NCI-H774 (cell line): ENCODE measurements at places on chromosomes 12 and 14.

GRCh38 chr14:41000350-41000749 lies 606.3 kb upstream of the LRFN5 start:
- DNase-seq = no peak

GRCh38 chr14:96095581-96096476 lies 56.7 kb downstream of the C14orf132 start:
- peak; percentile 76 for DNase-seq

- DNase-seq = no peak
Observed at GRCh38 chr12:4214877-4215228, 58.7 kb upstream of the CCND2 start.

DNA sequence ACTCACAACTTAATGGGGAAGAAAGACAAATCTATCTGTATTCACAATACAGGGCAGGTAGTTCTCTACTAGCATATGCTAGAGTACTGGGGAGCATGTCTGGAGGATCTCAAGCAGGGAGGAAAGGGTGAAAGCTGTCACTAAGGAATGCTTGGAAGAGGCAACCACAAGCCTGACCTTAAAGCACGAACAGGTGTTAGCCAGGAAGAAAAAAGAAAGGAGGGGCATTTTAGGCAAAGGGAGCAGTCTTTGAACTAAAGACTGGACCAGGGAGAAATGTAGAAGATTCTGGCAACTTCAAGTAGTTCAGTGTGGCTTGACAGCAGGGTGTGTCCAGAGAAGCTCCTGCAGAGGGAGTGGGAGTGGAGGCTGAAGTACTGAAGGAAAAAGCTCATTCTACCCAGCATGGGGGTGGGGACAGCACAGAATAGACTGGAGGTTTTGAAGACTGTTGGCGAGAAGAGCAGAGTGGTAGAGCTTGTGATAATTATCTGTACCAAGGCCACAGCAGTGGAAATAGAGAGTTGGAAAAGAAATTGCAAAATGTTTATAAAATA lies 50.9 kb downstream of the AP5M1 start:
- DNase-seq = no peak

- DNase-seq = no peak
Observed at GRCh38 chr14:61893371-61893940, 131.2 kb downstream of the SNAPC1 start.

DNA sequence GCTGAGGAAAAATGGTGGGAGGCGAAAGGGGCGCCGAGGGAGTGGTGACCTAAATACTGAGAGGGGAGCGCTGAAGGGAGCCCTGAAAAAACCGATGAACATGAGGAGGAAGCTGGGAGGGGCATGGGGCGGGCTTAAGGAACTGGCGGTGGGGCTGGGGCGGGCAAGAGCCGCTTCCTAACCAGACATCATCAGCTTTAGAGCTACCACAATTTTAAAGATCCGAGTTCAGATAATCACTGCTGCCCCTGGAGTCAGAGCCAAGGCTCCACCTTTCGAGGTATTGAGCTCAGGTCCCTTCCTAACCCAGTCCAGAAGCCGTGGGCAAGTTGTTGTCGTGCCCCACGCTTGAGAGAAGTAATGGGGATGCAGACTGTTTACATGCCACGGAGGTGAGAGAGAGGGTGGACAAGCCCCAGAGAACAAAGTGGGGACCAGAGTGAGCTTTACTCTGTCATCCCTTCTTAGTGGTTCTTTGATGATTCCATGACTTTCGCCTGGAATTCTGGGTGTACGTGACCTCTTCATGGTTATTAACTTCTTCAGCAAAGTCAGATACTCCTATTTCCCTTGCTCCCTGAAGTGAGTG lies 393 bp downstream of the ORMDL2 start:
- no peak for DNase-seq

DNA sequence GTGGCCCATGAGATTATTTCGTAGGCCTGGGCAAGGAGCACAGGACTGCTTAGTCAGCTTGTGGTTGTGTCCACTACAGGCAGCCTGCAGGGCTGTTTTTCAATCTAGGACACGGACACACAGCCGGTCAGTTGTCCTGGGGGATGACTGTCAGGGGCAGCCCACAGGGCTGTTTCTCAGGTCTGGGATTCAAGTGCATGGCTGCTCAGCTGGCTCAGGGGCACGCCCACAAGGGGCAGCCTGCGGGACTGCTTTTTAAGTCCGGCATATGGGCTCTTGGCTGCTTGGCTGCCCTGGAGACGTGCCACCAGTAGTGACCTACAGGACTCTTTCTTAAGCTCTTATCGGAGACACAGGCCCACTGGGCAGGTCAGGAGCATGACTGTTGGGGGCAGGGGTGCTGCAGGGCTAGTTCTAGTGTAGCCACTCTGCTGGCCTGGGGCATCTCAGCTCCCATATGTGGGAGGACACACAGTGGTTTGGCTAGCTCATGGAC lies 26.6 kb upstream of the GTF2A1 start:
- no peak for DNase-seq

- DNase-seq = no peak
Observed at GRCh38 chr14:53341324-53341723, 188.2 kb upstream of the DDHD1 start.

DNA sequence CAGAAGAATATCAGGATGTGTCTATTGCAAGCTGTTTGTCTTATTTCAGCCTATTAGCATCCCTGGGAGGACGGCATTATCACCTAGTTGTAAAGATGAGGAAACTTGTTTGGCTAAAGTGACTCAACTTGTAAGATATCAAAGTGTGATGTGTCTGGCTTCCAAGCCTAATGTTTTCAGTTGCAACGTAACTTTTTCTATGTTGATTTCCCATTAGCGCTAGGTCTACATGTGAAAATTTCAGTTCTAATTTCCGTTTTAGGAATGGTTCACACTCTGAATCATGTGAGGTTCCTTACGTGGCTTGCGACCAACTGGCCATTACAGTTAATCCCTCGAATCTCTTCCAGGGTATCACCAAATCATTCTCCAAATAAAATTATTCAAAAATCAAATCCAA lies 58.0 kb downstream of the LLPH start:
- DNase-seq = no peak

- DNase-seq = no peak
Observed at GRCh38 chr14:75427482-75428229, at the start of gene JDP2. Gene JDP2 (plus strand): TSS chr14:75428022. CDS start chr14:75437921, 9,899 bp downstream.

GRCh38 chr14:66085665-66086064 lies 400.5 kb upstream of the CCDC196 start:
- no peak for DNase-seq

GRCh38 chr12:57744194-57744776 lies 554 bp upstream of the TSPAN31 start:
- DNase-seq = peak; percentile 90

GRCh38 chr14:68487805-68488590 lies 304.9 kb downstream of the ZFP36L1 start:
- no peak for DNase-seq

DNA sequence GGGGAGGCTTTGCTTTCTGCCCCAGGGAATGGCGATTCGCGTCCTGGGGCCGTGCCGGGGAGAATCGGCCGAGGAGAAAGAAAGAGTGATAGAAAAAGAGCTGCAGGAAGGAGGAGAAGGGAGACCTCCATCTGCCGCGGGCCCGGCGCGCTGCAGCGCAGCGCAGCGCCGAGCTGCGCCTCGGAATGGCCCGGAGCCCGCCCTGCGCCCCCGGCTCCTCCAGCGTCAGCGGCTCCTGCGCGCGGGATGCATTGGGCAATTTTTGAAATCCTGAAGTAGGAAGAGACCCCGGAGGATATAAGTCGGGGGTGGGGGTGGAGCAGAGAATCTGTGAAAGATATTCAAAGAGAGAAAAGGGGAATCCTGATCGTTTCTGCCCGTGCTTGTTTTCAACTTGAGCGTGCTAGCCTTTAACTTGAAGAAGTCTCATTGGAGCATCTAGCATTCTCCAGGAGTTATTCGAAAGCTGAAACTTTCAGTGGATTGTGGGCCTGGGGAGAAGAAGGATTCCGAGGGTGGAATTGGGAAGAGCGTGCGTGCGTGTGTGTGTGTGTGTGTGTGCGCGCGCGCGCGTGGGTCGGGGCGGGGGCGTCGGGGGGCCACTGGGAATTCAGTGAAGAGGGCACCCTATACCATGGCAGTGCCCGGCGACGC lies 441 bp downstream of the PDE3A start:
- no peak for DNase-seq

- DNase-seq = no peak
Observed at GRCh38 chr12:58588770-58589169, 331.5 kb downstream of the LRIG3 start.

DNA sequence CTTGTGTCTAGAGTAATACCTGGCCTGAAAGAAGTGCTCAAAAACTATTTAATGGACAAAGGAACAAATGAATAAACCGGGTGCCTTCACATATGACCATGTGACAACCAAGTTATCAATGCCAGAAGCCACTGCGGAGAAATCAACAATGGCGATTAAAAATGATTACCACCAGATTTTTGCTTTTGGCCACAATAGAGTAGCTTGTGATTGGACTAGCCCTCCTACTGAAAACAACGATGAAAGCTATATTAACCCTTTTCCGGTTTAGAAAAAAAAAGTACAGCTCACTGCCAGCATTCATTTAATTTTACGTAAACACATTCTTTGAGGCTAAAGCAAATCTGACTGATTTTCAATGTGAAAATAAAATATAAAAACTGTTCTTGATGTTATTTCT lies 41.6 kb upstream of the TTC7B start:
- no peak for DNase-seq

DNA sequence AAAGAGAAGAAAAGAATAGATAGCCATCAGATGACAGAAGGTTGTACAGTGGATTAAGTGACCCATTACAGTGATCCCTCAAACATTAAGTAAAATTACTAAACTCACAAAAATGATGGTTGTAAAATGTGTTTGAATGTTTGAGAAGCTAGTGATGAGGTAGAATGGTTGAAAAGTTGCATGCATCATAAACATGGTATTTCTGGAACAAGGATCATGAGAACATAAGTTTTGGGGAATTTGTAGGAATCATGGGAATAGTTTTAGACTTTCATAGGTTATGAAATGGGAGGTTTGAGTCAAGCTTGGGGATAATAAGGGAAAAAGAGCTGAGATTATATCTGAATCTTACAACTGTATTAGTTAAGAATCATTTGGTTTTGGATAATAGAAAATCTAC lies 34.1 kb upstream of the NEDD1 start:
- DNase-seq = no peak

DNA sequence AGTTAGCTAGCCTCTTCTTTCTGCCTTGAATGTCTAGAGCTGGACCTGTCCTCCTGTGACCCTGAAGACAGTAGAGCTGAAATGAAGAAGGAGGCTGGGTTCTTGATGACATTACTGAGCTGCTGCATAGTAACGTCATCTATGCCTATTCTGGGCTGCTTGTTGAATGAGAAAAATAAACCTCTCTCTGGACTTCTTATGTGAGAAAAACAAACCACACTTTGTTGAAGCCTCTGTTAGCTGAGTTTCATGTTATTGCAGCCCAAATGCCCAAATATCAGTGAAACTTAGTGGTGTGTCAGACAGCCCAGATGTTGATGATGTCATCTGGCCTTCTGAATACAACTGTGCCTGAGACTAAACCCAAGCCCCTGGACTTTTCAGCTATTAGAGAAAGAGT lies 67.0 kb upstream of the MAX start:
- DNase-seq = no peak

GRCh38 chr14:40010961-40011360 lies 578.7 kb upstream of the FBXO33 start:
- no peak for DNase-seq

GRCh38 chr12:62301799-62302133 lies 41.6 kb downstream of the USP15 start:
- DNase-seq = no peak

DNA sequence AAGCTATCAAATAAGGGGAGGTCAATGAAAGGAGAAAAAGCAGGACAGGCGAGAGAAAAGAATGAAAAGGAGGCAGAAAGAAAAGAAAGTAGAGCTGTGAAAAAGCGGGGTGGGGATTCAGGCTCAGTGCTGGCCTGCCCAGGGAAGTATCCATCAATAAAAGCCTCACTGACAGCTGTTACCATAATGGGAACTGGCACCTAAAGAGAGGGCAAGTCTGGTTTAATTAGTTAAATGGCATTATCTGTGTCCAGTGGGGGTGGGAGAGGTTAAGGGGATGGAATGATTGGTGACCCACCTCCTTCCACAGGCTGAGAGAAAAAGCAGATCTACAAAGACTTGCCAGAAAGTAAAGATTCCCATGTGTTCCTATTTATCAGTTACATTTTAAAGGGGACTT lies 7.4 kb downstream of the SALL2 start:
- no peak for DNase-seq

- no peak for DNase-seq
Observed at GRCh38 chr14:95504135-95505029, 12.1 kb downstream of the SYNE3 start.

DNA sequence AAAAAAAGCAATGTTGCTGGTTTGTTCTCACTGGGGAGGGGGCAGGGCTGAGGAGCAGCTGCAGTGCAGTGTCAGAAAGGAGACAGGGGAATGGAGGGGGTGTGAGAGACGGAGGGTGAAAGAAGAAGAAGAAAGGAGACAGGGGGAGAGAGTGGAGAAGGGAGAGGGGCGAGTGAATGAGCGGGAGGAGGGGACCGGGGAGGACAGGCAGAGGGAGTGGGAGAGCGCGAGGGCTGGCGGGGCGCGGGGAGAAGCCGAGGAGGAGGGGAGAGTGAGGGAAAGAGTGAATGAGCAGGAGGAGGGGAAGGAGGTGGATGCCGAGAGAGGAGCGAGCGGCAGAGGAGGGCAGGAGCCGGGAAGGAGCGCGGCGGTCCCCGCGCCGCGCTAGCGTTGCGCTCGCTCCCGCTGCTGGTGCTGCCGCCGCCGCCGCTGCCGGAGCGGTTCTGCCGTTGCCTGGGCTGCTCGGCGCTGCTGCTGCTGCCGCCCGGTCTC lies at the start of gene NOVA1:
Gene NOVA1 (minus strand): TSS at position 445 of the 492 bp plus-strand sequence. CDS start 597 bp downstream, outside the sequence.
- DNase-seq = no peak

DNA sequence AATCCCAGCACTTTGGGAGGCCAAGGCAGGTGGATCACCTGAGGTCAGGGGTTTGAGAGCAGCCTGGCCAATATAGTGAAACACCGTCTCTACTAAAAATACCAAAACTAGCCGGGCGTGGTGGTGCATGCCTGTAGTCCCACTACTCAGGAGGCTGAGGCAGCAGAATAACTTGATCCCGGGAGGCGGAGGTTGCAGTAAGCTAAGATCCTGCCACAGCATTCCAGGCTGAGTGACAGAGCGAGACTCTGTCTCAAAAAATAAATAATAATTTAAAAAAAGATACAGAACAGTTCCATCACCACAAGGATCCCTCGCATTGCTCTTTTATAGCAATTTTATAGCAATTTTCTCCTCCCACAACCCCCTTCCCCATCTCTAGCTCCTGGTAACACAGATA lies 4.7 kb upstream of the PDE1B start:
- no peak for DNase-seq

GRCh38 chr12:98772818-98773217 lies 127.7 kb downstream of the APAF1 start:
- no peak for DNase-seq

DNA sequence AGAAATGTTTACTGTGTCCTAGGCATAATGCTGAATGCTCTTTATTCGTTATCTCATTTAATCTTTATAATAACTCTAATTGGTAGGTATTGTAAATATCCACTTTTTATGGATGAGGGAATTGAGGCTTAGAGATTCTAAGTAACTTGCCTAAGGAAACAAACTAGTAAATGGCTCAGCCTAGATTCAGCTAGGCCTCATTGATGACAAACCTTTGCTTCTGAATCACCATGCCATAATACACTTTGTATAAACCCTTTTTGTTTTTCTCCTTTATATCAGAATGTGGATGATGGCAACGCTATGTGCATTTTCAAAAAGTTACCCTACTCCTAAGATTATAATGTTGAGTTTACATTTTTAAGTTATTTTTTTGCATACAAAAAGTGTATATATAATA lies 34.0 kb downstream of the MNAT1 start:
- no peak for DNase-seq
